ENCODE measurements at places on chromosomes 1 and 21.

DNA sequence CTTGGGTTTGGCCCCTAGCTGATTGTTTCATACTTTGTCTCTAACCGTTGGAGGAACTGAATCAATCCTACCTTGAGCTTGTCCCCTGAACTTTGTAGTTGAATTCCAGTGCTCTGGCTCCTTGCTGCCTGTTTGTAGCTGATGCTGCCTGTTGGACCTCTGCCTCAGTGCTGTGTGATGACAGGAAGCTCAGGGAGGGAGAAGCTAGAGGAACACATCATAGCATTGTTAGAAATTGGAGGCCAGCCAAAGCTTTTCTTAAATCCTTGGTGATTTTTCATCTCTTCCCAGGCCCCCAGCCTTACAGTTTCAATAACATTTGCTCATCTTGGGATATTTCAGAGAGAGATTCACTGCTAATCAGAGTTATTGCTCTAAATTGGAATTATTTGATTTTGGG, 34.0 kb downstream of the MACF1 start:
- peak; percentile 81 for DNase-seq

DNA sequence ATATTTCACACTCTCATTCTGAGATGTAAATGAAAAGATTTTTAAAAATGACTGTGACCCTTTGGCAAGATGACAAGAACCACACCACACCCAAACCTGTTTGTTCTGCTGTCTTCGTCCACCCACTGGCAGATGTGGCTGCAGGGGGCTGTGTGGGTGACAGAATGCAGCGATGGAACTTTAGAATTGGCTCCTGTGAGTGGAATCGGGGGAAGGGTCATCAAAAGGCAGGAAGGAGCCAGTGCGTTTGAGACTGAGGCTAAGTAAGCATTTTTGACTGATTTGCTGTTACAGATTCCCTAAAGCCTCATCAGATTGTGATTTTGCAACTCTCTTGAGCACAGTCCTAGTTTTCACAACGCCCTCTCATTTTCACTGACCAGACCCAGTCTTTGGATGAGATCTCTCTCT, 111.2 kb upstream of the ADGRL2 start:
- peak; percentile 84 for DNase-seq

- DNase-seq: peak; percentile 30
Measured at GRCh38 chr1:184152434-184152898, 100.9 kb downstream of the TSEN15 start.

GRCh38 chr1:100720101-100720500, 559 bp downstream of the VCAM1 start:
- DNase-seq: no peak

DNA sequence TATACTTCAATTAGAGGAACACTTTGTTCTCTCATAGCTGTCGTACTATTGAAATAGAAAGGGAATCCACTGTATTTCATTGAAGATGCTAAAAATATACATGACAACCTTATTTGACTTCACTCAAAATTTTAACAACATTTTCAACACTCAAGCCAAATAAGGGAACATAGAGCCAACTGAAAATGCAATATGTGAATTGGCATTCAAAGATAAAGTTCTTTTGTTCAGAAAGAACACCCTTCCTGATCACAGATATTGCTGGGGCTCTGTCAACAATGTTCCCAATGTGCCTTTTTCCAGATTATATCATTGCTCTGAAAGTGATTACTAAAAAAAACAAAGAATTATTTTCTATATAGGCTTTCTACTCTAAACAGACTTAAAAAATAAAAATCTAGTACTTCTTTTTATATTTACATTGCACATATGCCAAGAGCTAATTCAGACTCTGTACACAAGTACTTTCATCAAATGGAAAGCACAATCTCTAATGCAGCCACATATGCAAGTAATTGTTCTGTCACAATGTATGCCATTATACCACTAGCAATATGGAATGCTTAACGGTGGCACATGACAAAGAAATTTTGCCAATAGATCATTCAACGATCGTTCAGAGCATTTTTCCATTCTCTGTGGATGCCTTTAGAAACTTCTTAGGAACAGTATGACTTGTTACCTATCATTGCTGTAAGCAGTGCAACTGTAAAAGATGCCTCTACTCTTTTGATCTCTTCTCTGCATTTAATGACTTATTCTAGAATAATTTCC, 171.0 kb downstream of the EIF4G3 start:
- no peak for DNase-seq

GRCh38 chr1:20641975-20642374, 8.7 kb downstream of the PINK1 start:
- no peak for DNase-seq

GRCh38 chr1:229285440-229285839, 14.5 kb downstream of the RAB4A start:
- no peak for DNase-seq

- DNase-seq: no peak
Measured at GRCh38 chr1:244011786-244012185, 39.3 kb upstream of the ZBTB18 start.

DNA sequence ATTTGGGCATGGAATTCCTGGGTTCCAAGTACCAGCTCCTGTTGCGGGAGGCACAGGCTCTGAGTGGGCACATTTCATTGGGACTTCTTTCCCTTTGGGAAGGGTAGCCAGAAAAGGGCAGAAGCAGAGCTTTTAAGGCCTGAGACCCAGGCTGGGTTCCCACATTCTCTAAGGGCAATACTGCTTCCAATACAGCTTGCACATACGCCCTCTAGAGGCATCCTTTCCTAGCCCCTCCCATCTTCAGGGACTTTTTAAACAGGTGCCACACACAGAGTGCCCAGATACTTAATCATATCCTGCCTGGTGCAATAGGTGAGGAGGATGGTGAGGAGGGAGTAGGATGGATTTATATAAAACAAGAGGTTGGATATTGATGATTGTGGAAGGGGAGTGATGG, 5.7 kb downstream of the GPR88 start:
- DNase-seq: no peak

DNA sequence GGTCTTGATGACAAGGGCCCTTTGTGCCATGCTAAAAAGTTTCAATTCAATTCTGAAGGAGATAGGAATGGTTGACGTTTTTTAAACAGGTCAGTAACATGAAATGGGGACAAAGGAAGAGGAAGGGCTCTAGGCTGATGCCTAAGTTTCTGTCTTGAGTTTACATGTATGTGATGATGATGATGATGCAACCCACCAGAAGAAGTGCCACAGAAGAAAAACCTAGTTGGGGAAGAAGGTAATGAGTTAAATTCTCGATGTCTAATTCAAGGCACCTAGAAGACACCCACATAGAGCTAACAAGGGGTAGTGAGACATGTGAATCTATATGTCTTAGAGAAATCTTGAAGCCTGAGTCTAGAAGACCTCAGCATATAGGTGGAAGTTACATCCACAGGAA, 44.4 kb upstream of the ATP1A1 start:
- DNase-seq: no peak

DNA sequence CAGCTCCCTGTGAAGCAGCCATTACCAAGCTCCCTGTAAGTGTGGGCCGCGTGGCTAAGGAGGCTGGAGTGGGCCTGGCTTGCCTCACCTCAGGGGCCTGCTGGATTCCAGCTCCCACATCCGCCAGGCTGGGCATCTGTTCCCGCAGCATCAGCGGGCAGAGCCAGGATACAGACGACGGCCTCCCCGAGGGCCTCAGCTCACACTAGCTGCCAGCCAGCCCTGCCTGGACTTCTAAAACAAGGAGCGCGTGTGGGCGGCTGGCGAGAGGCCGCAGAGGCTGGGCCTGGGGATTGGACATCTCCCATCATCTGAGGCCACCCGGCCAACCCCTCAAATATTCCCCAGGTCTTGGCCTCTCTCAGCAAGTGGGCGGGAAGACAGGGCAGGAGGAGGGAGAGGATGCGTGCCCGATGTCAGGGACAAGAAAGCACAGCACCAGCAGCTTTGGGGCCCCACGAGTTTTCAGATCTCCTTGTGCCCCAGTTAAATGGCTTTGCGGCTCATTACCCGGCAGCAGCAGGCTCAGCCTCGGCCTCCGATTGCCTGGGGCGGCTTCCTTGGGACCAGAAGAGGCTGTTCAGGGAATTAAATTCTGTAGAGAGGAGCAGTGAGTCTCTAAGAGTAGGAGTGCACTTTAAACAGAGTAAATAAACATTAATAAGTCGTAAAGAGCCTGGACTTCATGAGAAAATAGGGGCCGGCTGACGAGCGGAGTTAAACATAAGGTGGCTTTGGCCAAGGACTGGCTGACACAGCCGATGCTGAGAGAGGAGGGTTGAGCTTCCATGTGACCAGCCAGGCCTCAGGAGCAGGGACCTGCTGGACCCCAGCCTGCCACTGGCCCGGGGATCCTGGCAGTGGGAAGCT, 208.9 kb upstream of the C1orf174 start:
- DNase-seq: no peak

DNA sequence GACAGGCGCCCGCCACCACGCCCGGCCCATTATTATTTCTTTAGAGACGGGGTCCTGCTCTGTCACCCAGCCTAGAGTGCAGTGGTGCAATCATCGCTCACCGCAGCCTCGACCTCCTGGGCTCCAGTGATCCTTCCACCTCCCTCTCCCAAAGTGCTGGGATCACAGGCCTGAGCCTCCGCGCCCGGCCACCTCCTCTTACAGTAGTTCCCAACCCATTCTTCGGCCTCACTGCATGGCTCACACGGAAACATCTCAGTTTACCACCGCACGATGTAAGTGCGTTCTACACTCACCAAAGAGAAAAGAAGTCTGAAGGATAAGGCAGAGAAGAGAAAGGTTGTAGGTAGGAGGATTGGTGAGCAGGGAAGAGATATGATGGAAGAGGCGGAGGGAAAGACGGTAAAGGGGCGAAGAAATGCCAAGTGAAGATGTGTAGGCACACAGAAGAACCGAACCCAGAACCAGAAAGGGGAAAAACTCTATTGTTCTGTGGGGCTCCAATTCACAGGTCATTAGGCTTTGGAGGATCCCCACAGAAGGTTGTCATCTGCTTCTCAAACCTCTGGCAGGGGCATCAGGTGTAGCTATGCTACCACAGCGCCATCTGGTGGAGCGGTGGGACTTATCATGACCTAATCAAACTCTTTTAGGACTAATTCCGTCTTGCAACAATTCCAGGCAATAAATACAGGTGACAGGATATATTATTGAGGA, 504.2 kb downstream of the SMYD3 start:
- DNase-seq: peak; percentile 87

DNA sequence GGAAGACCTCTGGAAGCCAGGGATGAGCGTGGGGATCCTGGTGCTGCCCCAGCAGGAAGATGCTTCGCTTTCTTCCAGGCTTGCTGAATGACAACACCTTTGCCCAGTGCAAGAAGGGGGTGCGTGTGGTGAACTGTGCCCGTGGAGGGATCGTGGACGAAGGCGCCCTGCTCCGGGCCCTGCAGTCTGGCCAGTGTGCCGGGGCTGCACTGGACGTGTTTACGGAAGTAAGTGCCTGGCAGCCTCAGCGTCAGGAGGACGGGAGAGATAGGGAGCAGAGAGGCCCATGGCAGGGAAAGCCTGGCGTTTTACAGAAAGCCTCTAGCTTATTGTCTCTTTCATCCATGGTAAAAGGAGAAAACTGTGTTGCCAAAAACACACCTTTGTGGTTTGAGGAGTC, 23.5 kb downstream of the PHGDH start:
- no peak for DNase-seq

GRCh38 chr1:230866171-230867070, 1.9 kb downstream of the C1orf198 start:
- DNase-seq: peak; percentile 73

GRCh38 chr1:230248889-230249270, 177.3 kb downstream of the PGBD5 start:
- no peak for DNase-seq

- no peak for DNase-seq
Measured at GRCh38 chr1:105874621-105875020, 1181.9 kb upstream of the PRMT6 start.

- peak; percentile 48 for DNase-seq
Measured at GRCh38 chr1:115219927-115220326, 118.1 kb downstream of the NGF start.

DNA sequence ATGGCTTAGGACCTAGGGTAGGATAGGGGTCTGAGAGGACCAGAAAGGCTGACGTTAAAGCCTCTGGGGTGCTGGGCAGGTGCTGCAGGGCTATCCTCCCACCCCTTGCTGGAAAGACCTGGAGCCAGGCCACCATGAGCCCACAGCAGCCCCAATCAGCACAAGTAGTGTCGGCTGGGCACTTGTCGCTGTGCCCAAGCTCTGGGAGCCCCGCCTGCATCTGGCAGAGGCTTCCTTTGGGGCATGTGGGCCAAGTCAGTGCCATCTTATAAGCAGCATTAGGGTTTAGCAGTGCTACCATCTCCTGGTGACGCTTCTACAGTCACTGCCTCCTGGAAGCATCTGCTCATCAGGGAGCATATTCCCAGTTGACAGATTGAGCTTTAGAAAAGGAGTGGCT, 31.3 kb downstream of the MAN1C1 start:
- no peak for DNase-seq

GRCh38 chr1:111732718-111733117, 6.5 kb downstream of the INKA2 start:
- no peak for DNase-seq

DNA sequence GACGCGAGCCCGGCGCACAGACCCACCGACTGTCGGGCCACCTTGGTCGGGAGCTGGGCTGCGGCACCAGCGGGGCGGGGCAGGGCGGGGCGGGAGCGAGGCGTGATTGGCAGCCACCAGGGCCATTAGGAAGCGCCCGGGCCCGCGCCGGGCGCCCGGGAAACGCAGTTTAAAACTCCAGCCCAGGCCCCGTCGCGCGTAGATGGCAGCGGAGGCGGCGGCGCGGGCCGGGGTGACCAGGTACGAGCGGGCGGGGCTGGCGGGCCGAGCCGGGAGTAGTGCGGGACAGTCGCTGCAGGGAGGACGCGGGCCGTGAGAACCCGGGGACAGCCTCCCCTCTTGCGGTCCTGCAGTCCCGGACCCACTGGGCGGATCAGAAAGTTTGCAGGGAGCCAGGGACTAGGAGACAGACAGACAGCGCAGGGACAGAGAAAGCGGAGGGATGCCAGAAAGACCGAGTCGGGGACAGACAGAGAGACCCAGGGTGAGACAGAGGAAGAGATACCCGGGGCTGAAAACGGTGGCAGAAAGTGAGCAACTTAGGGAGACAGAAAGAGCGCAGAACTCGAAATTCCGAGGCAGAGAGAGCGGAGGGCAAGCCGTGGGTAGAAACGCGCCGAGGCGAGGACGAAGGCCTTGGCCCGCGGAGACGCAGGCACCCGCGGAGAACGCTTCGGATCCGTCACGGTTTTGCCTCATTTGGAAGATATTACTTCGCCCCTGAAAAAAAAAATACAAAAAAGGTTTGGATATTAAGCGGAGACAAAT, at the start of gene DMBX1:
Gene DMBX1, plus strand, starts transcription at position 199 of the 768 bp plus-strand sequence. CDS start 17,175 bp downstream, outside the sequence.
- DNase-seq: no peak

GRCh38 chr21:42937960-42938605, 12.7 kb upstream of the ERVH48-1 start:
- DNase-seq: no peak

All from AG10803 (cell line).